ENCODE measurements at places on chromosomes 5 and 9. TPM values are rescaled to one million over a fixed set of nuclear protein-coding genes. Genes with fewer than 3 reads are reported as not detected.

GRCh38 chr9:135283671-135284070 lies 195.9 kb upstream of the PPP1R26 start:
- no peak for ATAC-seq

DNA sequence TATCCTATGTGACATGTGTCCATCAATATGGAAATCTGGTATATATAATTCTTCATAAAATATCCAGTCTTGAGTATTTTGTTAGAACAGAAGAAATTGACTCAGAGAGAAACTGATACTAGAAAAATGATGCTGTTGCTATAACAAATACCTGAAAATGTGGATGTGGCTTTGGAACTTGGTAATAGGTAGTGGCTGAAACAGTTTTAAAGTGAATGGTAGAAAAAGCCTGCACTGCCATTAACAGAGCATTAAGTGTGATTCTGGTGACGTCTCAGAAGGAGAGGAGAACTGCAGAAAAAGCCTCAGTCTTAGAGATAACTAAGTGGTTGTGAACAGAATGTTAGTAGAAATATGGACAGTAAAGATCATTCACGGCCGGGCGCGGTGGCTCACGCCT lies 634.9 kb upstream of the ZNF608 start:
- ATAC-seq: no peak

GRCh38 chr5:140318792-140319191 lies 15.9 kb upstream of the PFDN1 start:
- no peak for ATAC-seq

DNA sequence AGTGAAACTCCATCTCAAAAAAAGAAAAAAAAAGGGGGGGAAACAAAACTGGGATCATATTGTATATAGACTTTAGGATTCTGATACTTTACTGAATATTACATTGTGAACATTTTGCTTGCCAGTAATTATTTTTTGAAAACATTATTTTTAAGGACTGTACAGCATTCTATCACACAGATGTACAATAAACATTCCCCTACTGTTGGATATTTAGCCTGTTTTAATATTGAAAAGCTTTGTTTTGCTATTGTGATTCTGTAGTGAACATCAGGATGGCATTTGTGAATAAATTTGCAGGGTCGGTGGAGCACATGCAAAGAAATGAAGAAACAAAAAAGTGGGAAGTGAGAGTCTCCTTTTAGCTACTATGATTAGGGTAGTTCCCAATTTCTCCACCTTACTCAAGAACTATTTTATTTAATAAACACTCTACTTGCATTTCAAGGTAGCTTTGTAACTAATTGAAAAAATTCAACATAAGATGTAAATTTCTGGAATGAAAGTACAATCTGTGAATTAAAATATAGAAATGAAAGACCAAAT lies 18.7 kb downstream of the RASGRF2 start:
- no peak for ATAC-seq

Gene CYLC2
- not detected for total RNA-seq

Gene ZDHHC21
- total RNA-seq: 11.2 TPM

Gene CKMT2
- not detected for total RNA-seq

Gene PCDHB9
- total RNA-seq: not detected

Gene PCDHGB1
- not detected for total RNA-seq

All from activated T-helper 17 cell treated with anti-CD3 and anti-CD28 coated beads, Interleukin-2, amount 50 U/mL, for 72 hours (primary cell).